ENCODE measurements at places on chromosomes 5 and 9.
A peak's percentile ranks its signal among the peaks of the same experiment; 100 is the strongest.

- no peak for DNase-seq
Measured at GRCh38 chr9:68740561-68740960, 35.5 kb downstream of the PIP5K1B start.

GRCh38 chr5:73256862-73257261, 83.9 kb downstream of the TMEM174 start:
- DNase-seq = no peak

DNA sequence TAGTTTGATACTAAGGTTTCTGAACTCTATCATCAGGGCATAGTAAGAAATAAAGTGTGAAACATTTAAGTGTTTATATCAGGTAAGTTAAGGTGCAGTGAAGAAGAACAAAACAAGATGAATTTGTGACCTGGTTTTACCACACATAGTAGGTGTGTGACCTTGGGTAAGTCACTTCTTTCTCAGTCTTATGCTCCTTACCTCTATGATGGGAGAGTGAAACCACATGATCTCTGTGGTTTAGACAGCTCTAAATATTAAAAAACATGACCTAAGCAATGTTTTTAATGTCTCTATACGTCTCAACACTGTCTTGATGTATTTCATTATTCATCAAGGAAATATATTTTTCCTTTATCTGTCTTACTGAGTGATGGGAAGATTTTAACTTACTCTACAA, 629.6 kb upstream of the DMAC1 start:
- DNase-seq = no peak

DNA sequence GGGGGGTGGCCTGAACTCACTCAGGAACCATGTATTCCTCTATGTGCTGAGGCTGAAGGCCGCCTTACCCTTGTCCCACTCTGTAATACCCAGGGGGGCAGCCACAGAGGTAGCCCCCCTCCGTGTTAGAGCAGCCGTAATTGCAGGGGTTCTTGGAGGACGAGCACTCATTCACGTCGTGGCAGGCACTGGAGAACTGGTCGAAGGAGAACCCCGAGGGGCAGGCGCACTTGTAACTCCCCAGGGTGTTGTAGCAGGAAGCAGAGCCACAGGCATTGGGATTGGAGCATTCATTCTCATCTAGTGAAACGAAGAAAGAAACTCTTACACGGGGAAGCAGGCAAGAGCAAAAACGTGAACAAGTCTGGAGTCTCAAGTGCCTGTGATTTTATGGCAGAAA, 179.8 kb downstream of the SLC12A2 start:
- no peak for DNase-seq

DNA sequence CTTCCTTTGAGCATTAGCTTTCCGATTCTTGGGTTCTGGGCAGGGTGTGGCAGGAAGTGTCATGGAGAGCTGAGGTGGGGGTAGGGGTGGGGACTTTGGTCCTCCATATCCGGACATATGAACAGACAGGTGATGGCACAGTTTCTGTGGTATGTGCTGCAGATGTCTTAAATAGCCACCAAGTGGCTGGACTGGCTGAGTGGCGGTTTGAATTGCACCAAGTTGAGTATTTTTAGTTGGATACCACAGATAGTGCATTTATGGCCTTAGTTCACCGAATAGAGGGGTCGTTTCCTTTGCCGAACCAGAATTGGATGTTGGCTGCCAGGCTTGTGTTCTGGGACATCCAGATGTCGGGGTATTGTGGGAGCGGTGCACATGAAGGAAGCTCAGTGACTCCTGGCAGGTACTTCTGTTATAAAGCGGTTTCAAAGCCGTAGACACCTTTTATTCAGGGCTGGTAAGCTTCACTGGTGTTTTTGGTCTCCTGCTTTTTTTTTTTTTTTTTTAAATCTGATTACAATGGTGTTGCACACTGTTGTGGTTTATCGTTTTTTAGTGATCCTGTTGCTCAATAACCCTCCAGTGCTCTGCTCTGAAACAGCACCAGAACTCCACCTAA, 15.1 kb upstream of the TNFAIP8 start:
- peak; percentile 54 for DNase-seq

DNA sequence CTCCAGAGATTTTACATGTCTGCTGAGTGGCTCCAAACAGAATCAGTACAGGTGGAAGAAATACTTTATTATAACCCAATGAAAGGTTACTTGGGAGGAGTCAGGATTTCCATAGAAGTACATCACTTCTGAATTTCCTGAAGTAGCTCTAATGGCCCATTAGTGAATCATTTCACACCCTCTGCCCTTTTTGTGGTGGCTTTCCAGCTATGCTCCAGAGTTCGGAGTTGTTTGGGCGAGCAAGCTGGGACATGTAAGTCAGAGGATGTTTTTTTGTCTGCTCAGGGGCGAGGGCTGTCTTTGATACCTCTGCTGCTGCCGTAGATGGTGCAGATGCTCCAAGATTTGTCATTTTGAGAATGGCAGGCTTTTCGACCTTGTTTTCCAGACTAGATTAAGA, 226.1 kb downstream of the GOLPH3 start:
- no peak for DNase-seq

- no peak for DNase-seq
Measured at GRCh38 chr5:65197531-65198455, 283.9 kb downstream of the ADAMTS6 start.

- no peak for DNase-seq
Measured at GRCh38 chr9:88013035-88013434, 38.7 kb upstream of the CDK20 start.

DNA sequence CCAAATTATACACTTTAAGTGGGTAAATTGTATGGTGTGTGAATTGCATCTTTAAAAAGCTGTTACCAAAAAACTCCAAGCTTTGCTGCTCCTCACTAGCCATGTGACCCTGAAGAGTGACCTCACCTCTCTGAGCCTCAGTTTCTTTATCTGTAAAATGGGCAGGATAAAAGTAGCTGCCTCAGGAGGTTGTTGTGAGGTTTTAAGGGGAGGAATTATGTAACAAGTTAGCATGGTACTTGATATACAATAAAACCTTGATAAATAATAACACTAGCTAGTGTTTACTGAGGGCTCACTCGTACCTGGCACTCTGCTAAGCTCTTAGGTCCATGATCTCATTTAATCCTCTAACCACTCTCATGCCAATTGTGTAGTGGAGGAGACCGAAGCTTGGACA, 19.0 kb upstream of the PHF19 start:
- DNase-seq = no peak

GRCh38 chr9:69569738-69570451, 102.3 kb downstream of the APBA1 start:
- DNase-seq = no peak

DNA sequence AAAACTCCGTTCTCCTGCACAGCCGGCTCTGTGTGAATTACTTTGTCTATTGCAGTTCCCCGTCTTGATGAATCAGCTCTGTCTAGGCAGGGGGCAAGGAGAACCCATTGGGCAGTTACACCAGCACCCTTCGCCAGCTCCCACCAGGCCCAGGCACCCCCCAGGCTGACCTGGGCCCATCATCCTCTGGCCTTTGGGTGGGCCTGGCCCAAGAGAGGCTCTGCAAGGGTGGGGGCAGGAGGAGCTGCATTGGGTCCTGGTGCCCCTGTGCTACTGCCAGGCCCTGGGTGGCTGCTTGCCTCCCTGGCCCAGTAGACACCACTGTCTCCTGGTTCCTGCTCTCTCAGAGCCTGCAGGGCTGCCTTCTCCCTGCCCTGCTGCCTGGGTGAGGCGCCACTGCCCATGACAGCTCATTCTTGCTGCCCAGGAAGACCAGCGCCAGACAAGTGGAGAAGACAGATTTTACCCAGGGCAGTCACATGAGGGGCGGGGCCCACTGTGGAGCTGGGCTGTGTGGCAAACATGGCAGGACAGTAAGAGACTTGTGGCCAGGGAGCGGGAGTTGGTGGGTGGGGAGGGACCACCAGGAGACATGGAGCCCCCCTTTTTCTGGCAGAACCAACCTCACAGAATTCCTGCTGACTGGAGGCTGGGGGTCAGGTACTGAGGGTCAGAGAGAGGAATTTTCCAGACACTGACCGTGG, 67.2 kb downstream of the MRPL36 start:
- DNase-seq = no peak
